ENCODE measurements at places on chromosomes 4 and X.

DNA sequence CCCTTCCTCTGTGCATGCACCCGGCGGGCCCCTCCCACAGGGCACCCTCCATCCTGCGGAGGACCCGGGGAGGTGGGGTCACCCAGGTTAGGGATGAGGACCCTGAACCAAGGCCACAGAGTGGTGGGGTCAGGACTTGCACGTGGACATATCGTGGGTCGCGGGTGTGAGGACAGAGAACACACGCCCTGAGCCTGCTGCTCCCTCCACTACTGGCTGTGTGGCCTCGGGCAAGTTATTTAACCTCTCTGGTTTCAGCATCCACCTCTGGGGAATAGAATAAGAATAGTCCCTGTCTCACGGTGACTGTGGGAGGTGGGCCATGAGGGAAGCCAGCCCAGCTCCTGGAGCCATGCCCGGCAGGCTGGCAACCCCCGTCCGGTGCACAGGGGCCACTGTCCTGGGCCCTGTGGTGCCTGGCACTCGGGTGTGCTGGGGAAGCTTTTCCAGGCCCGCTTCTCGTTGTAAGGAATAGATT, 5.1 kb downstream of the PSAPL1 start:
- DNase-seq: no peak

DNA sequence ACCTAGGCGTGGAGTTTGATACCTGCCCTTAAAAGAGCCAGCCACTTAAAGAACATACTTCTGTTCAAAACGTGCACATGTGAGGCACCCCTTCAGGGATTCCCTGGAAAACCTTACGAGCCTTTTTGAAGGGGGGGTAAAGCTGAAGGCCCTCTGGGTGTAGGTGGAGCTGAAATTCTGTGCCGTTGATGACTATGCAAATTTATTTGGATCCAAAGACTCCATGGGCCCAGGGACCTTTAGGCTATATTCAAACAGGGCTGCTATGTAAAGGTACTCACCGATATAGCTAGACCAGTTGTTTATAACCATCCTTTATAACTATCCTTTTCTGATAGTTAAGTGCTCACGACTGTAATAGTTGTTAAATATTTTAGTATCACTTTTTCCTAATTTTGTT, 40.3 kb upstream of the NFXL1 start:
- DNase-seq: no peak

- DNase-seq: no peak
Measured at GRCh38 chr4:926538-926937, 5.6 kb downstream of the GAK start.

DNA sequence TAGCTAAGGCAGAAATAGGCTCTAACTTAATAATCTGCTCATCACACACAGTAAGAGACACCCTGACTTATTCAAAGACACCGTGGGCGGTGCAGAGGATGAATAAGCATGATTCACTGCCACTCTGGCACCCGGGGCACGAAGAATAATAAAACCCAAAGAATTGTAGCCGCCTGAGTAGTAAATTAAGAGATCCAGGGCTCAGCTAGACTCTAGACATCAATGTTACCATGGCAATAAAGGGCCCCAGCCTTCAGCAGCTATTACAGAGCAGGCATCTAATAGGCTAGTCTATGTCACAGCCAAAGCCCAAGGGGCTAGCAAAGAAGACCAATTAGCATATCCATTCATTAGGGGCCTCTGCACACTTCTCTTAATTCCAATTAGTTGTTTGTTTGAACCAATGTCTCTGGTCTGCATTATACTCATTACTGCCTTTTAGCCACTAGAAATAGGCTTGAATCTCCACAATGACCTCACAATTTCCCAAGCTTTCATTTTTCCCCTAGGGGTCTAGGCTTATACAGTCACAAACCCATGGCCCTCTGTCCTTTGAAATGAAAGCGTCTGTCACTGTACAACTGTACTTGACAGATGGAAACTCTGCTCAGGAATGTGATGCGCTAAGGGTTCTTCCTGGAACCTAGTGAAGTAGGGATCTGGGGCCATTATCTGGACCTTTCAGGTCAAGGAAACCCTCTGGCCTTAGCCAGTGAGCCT, 3.0 kb upstream of the ATP1B4 start:
- no peak for DNase-seq

GRCh38 chr4:2245787-2246275, 3.9 kb upstream of the HAUS3 start:
- no peak for DNase-seq

GRCh38 chrX:45771560-45772340, 571.1 kb upstream of the DIPK2B start:
- DNase-seq: no peak
